ENCODE measurements at places on chromosomes 2 and 18. TPM values are rescaled to one million over a fixed set of nuclear protein-coding genes. Genes with fewer than 3 reads are reported as not detected.

- DNase-seq, result no peak
Observed at GRCh38 chr2:204869132-204869823, 324.0 kb downstream of the PARD3B start.

DNA sequence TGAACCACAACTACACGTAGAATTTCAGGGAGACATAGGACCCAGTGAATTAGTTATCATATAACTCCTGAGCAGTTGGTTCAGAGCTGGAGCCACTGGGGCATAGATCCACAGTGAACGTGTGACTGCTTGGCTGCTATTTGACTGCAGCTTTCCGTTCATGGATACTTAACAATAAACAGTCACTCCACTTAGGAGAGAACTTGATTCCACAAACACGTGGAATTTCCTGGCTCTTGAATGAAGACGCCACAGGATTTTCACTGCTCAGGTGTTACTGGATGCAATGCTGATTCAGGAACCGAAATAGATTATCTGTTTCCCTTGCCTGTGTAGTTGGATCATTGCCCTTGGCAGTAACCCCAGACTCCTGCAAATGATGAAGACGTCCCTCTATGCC lies 679.1 kb upstream of the ZEB2 start:
- no peak for DNase-seq

GRCh38 chr2:133607679-133608078 lies 39.4 kb upstream of the NCKAP5 start:
- DNase-seq, result no peak

DNA sequence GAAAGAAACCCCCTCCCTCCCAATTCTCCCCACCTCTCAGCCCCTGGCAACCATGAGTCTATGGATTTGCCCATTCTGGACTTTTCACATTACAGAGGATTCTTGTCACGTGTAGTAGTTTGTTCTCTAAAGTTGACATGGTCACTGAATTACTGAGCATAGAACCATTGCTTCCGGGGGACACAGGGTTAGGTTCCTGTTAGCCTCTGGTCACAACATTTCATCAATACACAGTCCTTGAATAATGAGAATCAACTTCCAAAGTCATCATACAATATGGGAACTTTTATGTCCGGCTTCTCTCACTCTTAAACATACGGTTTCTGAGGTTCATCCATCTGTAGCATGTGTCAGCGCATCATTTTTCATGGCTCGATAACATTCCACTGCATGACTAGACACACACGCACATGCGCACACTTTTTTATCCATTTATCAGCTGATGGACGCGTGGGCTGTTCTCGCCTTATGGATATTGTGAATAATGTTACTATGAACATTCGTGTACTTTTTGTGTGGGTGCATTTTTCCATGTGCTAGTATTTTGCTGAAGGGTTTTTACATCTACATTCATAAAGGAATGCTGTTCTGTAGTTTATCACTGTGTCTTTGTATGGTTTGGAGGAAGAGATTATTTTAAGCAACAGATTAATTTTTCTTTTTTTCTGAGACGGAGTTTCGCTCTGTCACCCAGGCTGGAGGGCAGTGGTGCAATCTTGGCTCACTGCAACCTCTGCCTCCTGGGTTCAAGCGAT lies 48.1 kb downstream of the PARD6G start:
- no peak for DNase-seq

DNA sequence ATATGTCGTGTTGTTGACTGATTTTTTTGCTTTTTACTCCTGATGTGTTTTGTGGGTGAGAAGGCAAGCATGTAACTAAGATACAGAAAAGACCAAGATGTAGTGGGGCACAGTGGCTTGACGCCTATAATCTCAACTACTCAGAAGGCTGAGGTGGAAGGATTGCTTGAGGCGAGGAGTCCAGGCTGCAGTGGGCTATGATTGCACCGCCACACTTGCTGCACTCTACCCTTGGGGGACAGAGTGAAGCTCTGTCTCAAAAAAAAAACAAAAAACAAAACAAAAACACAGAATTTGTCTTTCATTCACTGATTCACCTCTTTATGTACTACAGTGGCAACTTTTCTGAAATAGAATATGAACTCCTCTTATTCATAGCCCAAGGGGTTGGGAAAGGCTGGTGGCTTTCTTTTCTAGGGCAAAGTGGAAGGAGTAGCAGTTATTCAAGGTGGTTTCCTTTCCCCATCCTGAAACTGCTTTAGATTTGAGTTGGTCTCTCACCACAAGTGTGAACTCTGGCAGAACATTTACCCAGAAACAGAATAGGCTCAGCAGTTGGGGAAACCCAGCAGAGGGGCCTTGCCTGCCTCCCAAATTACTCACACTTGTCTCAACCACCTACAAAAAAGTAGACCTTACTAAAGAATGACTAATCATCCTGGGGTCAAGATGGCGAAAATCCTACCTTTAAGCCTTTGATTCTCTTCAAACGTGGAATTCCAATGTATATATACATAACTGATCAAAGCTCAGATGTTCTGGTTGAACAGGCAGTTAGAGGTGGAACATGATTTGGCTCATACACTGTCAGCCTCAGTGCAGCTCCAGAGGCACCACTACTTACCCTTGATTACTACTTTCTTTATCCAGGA lies 6.5 kb downstream of the TANK start:
- no peak for DNase-seq

DNA sequence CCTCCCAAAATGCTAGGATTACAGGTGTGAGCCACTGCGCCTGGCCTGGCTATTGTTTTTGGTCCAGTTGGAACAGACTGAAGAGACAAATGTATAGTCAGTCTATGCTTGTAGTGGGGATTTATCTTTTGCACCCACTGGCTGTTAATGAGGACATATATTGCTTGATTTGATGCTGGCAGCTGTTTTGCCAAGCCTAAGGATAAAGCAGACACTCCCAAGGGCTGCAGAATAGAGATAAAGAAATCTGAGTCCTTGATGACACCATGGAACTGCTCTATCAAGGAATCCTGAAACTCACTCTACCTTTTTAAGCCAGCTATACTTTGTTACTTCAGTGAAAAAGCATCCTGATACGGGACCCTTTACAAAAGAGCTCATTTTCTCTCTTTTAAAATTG lies 43.1 kb upstream of the ENOSF1 start:
- no peak for DNase-seq

Gene RIT2
- 0.48 TPM for total RNA-seq

Gene LHCGR
- total RNA-seq, result 5.6 TPM

Data from urinary bladder (tissue), 4 donors.